Glutamatergic neuron (in vitro differentiated cells): ENCODE measurements at places on chromosomes 7 and 10. TPM values are rescaled to one million over a fixed set of nuclear protein-coding genes. Genes with fewer than 3 reads are reported as not detected.
A peak's percentile ranks its signal among the peaks of the same experiment; 100 is the strongest.

NEURL1 gene
- 3.1 TPM for total RNA-seq

ADARB2 gene
- total RNA-seq, result 20.6 TPM

TMEM178B gene
- 49.8 TPM for total RNA-seq

LLCFC1 gene
- not detected for total RNA-seq

- no peak for DNase-seq
Observed at GRCh38 chr7:115417662-115418061, 495.8 kb downstream of the MDFIC start.

DNA sequence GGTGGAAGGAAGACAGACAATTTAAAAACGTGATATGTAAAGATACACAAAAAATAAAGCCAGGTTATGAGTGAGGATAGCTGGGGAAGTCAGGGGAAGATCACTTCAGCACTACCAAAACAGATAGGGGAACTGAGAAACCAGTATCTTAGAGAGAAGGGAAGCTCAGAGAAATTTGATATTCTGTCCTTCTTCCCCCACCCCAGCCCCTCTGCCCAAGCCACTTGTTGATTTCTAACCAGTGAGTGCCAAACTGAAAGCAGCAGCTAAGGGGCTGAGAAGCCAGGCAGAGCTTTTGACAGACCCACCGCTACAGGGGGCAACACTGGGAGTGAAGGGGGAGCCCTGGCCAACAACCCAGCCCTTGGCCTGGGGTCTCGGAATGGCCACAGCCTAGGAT, 9.1 kb upstream of the SLC29A3 start:
- DNase-seq, result no peak

DNA sequence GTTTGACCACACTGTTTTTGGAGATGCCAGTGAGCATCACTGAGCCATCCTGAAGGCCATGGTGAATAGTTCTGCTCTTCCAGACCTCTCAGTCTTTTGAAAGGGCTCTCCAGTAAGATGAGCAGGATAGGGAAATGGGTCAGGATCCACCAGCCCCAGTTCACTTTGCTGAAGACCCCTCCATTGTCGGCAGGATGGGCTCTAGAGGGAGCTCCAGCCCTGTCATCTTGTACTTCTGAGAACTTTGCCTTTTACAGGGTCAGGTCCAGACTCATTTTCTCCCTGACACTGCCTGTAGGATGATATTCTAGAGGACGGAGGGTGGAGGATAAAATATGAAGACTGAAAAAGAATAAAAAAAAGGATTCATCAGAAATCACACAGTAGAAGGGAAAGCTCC, 13.1 kb downstream of the LHFPL3 start:
- DNase-seq, result peak; percentile 64

DNA sequence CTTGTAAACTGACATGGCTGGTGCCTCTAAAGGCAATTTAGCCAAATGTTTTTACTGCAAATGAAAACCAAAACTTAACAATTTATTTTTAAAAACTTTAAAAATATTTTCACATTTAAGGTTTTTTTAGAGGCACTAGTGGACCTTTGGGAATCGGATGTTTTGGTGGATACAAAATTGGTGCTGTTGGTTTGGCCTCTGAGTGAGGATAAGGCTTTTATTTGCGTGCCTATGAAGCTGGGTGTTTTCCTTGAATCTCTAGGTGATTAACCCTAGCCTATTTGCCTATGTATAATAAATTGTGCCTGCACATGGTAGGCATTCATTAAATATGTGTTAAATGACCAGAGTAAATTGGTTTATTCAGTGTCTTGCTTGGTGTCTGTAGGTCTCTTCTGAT, 2.9 kb upstream of the SGCE start:
- no peak for DNase-seq

DNA sequence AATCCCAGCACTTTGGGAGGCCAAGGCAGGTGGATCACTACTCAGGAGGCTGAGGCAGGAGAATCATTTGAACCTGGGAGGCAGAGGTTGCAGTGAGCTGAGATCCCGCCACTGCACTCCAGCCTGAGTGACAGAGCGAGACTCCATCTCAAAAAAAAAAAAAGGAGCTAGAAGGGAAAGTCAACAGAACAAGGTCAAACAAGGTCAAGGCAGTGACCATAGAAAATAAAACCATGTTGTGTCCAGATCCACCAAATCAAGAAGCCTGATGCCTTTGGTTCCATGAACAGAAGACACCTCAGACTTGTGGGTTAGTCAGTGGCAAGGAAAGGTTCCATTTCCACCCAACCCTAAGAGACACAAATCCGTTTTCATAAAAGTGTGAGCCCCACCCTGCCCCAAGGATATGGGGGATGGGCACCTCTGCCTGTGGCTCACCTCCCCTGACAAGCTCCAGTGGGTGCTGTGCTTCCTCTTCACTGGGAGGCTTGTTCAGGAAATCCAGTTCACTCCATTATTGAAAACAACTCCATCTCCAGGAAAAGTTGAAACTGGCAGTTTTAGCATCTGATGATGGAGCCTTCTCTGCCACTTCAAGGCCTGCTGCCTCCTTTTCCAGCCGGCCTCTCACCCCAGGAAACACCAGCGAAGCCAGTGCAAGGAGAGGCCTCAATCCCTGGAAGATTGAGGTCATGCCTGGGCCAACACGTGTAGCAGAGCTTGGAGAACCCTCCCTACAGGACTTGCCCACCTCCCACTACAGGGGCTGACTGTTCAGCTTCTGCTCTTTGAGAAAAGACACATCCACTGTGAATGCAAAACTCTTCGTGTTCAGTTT, 152.9 kb downstream of the NRF1 start:
- no peak for DNase-seq

DNA sequence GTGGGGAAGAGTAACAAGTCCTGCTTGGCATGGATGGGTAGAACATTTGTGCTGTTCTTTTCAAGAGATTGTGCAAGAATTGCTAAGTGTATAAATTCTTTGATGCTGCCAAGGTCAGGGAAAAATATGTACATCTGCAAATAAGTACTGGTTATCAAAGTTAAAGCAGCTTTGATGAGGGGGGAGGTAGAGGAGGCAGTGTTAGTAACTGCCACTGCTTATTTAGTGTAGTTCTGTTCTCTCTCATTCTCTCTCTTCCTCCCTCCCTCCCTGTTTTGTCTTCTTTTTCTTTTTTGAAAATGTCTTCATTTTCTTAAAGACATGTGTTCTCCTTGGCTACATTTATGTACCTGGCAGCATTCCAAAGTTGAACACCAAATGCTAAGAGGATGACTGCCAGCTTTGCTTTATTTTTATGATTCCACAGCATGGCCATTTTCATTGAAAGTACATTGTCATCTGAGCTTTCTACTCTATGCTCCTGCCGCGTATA, 18.6 kb downstream of the CACNB2 start:
- DNase-seq, result no peak

GRCh38 chr7:74057216-74057925, 26.2 kb upstream of the LIMK1 start:
- peak; percentile 4 for DNase-seq

GRCh38 chr10:47319784-47320183, 2.5 kb upstream of the GDF2 start:
- DNase-seq, result no peak

DNA sequence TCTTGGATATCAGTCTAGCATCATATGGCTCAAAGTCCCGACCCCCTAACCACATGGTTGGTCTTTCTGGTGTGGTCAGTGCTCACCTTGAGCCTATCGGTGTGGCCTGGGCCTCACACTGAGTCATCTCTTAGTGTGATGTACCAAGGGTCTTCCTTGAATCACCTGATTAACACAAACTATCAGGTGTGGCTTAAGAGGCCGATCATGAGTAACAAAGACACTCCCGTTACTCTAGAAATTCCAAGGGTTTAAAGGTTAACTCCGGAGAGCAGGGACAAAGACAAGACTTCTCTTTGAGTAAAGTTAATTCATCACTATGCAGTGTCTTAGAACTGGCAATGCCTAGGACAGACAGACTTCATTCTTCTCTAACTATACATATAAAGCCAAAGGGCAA, 52.3 kb upstream of the ARMC3 start:
- no peak for DNase-seq

DNA sequence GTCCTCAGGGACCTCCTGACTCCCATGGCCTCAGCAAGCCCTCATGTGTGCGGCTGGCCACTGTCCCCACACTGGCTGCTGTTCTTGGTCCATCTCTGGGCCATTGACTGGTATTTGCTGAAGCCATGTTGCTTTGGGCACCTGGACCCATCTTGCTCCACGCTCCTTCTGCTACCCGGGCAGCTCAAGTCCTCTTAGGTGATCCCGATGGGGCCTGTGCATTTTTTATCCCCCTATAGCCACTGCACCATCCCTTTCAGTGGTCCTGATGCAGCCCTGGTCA, 16.7 kb downstream of the RAMP3 start:
- no peak for DNase-seq

GRCh38 chr7:67493366-67493765, 496.7 kb downstream of the TYW1 start:
- no peak for DNase-seq
